ENCODE measurements at places on chromosomes 1 and 21.

- ATAC-seq: no peak
Measured at GRCh38 chr1:10484521-10484920, 9.8 kb downstream of the PEX14 start.

GRCh38 chr1:55214934-55215193 is 300 bp downstream of the USP24 start:
- ATAC-seq: peak; percentile 45

DNA sequence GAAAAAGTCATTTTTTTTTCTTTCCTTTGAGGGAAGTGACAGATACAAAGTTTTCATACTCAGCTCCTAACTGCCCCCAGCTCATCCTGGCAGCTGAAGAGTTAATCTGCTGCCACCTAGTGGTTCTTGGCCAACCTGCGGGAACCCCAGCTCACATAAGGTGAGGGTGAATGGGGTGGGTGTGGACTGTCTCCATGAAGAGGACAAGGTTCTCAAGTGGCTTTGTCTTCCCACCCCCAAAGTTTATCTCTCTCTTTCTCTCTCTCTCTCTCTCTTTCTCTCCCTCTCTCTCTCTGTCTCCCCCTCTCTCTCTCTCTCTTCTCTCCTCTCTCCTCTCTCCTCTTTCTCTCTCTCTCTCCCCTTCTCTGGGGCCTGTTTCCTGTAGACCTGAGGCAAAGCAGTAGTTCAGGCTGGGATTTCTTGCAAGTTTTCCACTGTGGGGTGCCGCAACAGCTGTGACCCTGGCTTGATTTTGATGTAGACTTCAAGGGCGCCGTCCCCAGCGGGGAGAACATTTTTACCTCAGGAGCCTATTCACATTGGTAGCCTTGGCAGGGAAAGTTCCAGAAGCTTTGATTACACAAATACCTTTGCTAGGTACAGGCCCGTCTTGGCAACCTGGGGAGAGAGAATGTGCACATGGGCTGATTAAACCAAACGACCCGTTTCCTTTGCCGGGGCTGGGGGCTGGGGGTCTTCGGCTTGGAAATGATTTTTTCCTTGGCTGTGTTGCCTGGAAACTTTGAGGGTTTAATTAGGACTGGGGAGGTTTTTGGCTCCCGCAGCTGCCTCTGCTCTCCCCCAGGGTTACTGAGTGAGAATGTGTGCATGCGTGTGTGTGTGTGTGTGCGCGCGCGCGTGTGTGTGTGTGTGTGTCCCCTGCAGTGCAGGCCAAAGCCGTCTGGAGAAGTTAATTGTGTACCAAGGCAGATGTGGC is 135.9 kb downstream of the TM2D1 start:
- ATAC-seq: peak; percentile 77

DNA sequence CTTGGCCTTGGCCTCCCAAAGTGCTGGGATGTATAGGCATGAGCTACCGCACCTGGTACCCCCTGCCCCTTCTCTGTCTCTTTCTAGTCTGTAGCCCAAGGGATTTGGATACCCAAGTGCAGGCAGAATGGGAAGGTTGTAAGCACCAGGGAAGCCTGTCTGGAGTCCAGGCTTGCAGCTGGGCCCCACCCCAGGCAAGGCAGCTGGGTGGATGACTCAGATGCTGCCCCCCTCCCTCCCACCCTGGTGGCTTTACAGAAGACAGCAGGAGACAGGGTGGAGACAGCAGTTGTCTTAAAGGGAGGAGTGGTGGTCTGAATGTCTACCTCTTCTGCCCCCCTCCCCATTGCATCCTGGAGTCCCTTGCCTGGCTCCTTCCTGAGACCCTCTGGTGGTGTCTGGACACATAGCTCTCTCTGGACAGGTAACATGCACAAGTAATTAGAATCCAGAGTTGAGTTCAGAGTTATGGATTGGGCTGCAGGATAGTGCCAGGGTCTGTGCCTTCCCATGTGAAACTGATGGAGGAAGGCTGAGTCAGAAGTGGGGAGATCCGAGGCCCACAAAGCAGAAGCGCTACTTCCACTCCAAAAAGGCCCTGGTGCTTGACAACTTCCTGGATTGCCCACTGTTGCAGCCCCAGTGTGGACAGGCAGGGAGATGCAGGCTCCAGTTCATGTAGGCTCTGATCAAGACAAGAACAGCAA is 5.1 kb downstream of the LMNA start:
- peak; percentile 84 for ATAC-seq

GRCh38 chr1:76124196-76124595 is 49.6 kb downstream of the ST6GALNAC3 start:
- no peak for ATAC-seq

All from stimulated activated memory B cell treated with anti-CD40 and anti-IgM and Interleukin-4, amounts not matched to agents 10 μg/mL and 1 μg/mL and 100 μg/mL, for 72 hours (primary cell).